ENCODE measurements at places on chromosomes 1 and 21. TPM values are rescaled to one million over a fixed set of nuclear protein-coding genes. Genes with fewer than 3 reads are reported as not detected.

- DNase-seq = peak; percentile 26
Observed at GRCh38 chr1:247576514-247576913, 11.6 kb upstream of the OR2G2 start.

GRCh38 chr1:53634571-53634979 is 104.4 kb downstream of the GLIS1 start:
- DNase-seq = no peak

Gene TTLL7
- total RNA-seq = 3.0 TPM

DNA sequence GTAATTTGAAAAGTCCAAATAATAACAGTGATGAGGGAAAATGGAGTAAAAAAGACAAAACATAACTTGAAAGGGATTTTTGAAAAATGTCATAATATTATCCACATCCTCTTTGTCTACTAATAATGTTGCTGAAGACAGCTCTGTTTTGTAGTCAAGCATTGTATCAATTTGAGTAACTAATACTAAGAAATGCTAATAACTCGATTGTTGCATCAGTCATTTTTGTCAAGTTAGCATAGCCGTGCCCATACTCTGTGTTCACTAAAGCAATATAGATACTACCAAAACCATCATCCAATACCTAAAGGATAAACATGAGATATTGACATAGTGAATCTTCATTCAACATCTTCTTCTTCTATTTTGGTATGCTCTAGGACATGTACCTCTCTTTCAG is 17.3 kb downstream of the PDC start:
- no peak for DNase-seq

Gene EXO1
- 6.2 TPM for total RNA-seq

Measured in GM23248 (cell line).